ENCODE measurements at places on chromosomes 11 and 22.
A peak's percentile ranks its signal among the peaks of the same experiment; 100 is the strongest.

DNA sequence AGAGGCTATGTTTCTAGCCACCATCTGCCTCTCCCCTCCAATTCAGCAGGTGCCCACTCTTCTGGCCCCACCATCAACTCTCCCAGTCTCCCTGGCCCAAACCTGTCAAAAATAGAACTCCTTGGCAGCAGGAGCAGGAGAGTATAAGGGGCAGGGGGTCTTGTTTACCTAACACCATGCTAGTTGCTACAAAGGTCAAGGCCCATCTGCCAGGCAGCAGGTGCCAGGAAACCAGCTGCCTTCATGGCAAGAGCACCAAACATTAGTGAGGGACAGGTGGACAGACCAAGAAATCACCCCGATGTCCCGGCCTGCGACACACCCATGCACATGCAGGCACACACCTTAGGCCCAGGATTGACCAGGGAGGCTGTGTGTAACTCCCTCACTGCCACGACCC is 387.9 kb downstream of the BUD13 start:
- DNase-seq, result no peak

- no peak for DNase-seq
These were observed 39.0 kb downstream of the FAM83F start for GRCh38 chr22:40033586-40034380.

GRCh38 chr11:5703741-5704536 is 14.3 kb downstream of the TRIM22 start:
- DNase-seq, result no peak

GRCh38 chr11:64458997-64459396 is 100.0 kb downstream of the RPS6KA4 start:
- DNase-seq, result no peak

GRCh38 chr11:120102050-120102863 is 35.7 kb downstream of the TRIM29 start:
- DNase-seq, result no peak

- DNase-seq, result no peak
These were observed 19.2 kb downstream of the MRGPRX3 start for GRCh38 chr11:18151581-18151980.

DNA sequence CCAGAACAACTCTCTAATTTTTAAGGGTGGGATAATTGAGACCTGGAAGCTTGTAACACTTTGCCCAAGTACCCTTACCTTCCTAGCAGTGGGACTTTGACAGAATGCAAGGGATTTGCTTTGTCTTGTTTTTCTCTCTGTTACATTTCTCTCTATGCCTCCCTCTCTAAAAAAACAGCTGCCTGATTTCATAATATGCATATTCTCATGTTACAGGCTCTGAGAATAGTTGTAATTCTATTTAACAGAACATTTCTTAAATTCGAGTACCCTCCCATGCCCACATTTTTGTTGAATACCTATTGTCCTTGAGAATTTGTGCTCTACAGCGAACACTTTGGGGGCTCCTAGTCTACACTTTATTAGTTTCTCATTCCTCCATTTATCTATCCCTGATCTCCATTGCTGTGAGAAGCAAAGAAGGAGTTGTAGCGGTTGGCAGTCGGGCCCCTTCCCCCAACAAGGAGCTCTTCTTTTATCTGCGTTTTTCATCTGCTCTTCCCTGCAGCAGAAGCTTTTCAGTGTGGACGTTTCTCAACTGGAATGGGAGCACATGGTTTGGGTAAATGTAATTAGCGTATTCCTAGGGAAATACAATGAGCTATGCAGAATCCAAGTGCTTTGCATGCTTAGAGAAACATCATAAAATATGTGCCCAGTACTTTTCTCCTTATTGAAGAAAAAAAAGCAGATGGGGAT is 117.7 kb upstream of the CCDC90B start:
- DNase-seq, result no peak

GRCh38 chr22:22086501-22087158 is 104.0 kb upstream of the TOP3B start:
- peak; percentile 73 for DNase-seq

DNA sequence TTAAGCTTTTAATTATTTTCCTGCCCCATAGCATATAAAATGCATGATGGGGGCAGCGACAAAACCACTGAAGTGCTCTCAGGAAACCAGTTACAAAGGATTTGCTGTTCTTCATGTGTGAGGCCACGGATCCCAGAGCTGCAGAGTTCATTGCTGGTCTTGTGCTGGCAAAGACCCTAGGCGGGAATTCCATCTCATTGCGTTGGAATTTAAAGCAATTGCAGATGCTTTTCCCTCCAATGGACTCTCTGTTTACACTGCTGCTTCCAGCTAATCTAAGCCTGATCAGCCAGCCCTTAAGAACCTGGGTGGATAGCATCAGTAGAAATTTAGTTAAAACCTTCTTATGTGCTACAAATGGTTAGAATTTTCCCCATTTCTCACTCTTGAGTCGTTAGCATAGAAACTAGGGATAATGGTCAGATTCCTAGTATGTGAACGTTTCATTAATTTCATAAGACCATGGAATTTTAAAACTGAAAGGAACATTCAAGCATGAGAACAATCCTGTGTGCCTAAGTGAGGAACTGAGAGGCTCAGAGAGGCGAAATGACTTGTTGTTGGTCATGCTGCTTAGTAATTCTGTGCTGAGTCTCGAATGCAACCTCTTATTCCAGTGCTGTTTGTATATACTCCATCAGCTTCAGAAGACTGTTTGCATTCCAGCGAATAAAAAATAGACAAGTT is 36.1 kb upstream of the ADSL start:
- DNase-seq, result no peak

- no peak for DNase-seq
These were observed 31.3 kb downstream of the ATXN10 start for GRCh38 chr22:45702981-45703380.

DNA sequence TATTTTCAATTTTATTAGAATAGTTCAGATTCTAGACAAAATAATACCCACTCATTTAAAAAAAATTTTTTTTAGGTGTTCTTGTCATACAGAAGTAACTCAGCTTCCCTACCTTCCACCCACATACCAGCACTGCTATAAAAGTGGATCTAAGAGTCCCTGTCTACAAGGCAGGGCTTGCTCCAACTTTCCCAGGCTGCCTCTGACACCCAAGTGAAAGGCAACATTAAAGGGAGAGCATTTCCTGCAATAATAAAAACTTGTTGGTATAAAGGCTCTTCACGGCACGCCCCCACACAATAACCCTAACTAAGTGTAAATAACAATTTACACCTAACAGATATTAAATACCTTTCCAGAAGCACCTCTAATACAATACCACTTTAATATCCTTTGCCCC is 127.2 kb downstream of the APOL5 start:
- no peak for DNase-seq

- peak; percentile 29 for DNase-seq
These were observed 66.2 kb upstream of the POU2AF2 start for GRCh38 chr11:111179184-111179910.

GRCh38 chr11:46326813-46327416 is 20.3 kb upstream of the DGKZ start:
- DNase-seq, result no peak

GRCh38 chr11:111173221-111173620 is 72.3 kb upstream of the POU2AF2 start:
- DNase-seq, result no peak

- no peak for DNase-seq
These were observed 99.4 kb upstream of the SORL1-AS1 start for GRCh38 chr11:121552154-121552553.

DNA sequence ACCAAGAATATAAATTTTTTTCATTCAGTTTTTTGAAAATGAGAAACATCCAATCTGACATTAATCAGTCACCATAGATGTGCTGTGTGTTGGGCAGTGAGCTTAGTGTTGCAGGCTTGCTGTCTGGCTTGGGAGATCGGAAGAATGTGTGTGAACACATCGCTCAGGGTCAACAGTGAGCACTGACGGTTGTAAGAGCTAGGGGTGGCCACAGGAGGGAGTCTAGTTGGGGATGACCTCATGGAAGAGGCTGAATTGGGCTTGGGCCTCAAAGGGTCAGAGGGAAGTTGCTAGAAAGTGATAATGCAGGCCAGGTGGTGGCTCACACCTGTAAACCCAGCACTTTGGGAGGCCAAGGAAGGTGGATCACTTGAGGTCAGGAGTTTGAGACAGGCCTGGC is 375.4 kb downstream of the DDX10 start:
- DNase-seq, result no peak

DNA sequence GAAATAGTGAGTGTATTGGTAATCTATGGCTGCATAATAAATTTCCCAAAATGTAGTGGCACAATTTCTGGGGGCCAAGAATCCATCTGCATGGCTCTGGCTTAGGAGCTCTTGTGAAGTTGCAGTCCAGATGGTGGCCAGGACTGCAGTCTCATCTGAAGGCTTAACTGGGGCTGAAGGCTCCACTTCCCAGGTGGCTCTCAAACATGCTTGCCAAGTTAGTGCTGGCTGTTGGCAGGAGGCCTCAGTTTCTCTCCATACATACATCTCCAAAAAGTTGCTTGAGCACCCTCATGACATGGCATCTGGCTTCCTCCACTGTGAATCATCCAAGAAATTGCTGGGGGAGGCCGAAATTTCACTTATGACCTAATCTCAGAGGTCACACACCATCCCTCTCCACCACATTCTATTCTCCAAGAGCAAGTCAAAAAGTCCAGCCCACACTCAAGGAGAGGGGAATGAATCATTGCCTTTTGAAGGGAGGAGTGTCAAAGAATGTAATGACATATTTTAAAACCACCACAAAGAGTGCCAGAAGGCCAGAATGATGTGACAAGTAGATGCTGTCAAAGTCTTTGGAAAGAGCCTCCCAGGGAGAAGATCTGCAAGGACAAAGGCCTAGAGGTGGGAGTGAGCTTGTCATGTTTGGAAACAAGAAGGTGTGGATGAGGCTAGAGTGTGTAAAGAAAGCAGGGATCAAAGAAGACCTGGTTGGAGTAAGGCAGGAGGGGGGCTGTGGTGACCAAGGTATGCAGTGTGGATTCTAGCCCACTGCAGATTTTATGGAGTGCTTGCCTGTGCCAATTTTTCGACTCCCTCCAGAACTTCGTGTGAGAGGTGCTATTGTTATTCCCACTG is 566.2 kb downstream of the MIAT start:
- no peak for DNase-seq

DNA sequence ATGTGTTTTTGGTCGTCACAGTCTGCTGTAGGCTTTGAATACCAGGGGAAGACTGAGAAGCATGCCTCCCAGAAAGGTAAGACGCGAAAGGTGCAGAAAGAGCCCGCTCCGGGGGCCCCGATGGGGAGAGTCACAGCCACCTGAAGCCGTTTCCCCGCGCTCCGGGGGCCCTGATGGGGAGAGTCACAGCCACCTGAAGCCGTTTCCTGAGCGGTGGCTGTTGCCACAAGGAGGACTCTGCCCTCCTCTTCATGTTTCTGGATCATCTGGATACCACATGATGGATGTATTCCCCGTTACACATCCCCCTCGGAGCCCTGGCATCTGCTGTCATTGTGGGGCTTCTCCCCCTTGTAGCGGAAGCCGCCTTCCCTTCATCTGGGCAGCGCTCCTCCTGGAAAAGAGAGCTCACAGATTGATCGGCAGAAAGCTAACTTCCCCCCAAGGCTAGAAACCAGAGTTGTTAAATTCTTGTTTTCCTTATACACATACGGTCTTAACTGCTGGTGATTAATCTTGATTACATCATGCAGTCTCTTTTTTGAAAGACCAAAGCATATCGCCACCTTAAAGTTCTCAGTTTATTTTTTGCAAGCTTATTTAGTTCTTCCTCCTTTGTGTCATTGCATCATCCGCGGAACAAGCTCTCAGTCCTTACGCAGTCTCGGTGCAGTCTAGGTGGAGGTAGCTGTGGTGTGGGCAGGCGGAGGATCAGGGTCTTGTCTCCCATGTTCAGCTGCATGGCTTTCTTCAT is 17.5 kb downstream of the CTTN start:
- peak; percentile 53 for DNase-seq

DNA sequence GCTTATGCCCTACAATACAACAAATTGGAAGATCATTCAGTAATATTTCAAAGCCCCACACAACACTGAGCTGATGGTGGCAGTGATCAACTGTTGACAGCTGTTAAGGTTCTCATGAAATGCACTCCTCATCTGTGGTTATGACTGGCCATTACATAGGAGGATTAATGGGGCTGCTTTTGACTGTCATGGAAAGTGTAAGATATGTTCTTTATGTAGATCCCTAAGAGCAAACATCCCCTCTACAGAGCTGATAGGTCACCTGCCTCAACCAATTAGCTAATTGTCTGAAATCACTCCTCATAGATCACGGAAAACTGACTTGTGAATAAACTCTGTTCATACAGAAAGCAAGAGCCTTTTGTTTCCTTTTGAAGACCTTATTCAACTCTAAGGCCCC is 78.1 kb downstream of the GAB2 start:
- no peak for DNase-seq

GRCh38 chr11:1435820-1436467 is 46.2 kb downstream of the BRSK2 start:
- no peak for DNase-seq

- no peak for DNase-seq
These were observed 105.7 kb upstream of the TMEM45B start for GRCh38 chr11:129709801-129710398.

GRCh38 chr11:67400251-67400941 is 1.3 kb downstream of the PPP1CA start:
- DNase-seq, result no peak

DNA sequence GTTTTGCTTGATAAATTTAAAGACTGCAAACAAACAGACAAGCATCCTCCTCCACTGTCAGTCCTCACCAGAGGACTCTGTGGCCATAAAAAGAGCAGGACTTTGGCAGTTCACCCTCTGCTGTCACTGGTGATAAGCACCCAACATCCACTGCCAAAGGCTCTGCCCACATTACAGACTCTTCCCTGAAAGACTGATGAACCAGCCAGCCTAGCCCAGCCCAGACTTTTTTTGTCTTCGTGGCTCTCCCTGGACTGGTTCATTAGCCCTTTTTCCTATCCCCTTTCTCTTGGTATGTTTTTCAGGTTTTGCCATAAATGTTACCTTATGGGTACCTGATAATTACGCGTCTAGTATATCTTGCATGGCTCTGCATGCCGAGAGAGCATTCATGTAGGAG is 15.1 kb downstream of the ST14 start:
- DNase-seq, result no peak

- DNase-seq, result no peak
These were observed 19.4 kb downstream of the APLP2 start for GRCh38 chr11:130088919-130089673.

- no peak for DNase-seq
These were observed 56.1 kb downstream of the APOL3 start for GRCh38 chr22:36104435-36104834.

GRCh38 chr22:39270280-39270679 is 25.5 kb upstream of the PDGFB start:
- no peak for DNase-seq

GRCh38 chr11:67400942-67401494 is 640 bp downstream of the PPP1CA start:
- no peak for DNase-seq

- DNase-seq, result no peak
These were observed 9.3 kb upstream of the ANKRD13D start for GRCh38 chr11:67279589-67280340.
